ENCODE measurements at places on chromosomes 13 and 19.

DNA sequence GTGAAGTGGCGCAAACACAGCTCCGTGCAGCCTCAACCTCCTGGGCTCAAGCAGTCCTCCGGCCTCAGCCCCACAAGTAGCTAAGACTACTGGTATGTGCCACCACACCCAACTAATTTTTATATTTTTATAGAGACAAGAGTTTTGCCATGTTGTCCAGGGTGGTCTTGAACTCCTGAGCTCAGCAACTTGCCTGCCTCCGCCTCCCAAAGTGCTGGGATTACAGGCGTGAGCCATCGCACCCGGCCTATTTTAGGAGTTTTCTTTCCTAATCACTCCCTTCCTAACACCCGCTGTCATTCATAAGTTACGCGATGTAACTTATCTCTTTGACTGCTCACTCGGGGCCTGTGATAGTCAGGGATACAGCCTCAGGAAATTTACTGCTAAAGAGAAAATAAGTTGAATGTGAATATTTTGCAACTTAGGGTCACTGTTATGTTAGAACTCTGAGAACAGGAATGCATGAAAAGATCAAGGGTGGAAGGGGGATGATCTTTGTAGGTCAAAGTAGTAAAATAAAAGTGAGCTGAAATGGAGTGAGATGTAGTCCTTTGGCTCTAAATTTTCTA is 140.3 kb downstream of the DCT start:
- DNase-seq, result no peak

DNA sequence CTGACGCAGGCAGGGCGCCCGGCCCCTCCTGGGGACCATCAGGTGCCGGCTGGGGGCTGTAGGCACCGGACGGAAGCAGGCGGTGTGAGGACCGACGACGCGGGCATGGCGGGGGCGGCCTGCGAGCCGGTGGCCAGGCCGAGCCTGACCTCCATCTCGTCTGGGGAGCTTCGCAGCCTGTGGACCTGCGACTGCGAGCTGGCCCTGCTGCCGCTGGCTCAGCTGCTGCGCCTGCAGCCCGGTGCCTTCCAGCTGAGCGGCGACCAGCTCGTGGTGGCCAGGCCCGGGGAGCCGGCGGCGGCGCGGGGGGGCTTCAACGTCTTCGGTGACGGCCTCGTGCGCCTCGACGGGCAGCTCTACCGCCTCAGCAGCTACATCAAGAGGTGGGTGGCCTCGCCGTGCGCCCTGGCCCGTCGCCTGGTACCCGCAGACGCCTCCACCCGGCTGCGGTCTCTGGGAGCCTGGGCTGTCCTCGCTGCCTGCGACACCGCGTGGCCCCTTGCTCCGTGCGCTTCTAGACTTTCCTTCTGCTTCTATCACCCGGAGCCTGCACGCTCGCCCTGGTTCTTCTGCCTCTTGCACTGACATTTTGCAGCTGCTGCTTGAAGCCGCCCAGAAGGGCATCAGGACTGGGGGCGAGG is 460 bp downstream of the MEDAG start:
- no peak for DNase-seq

- peak; percentile 49 for DNase-seq
These were observed 14.5 kb upstream of the MPHOSPH8 start for GRCh38 chr13:19618977-19619376.

- no peak for DNase-seq
These were observed 226.2 kb downstream of the KCNRG start for GRCh38 chr13:50241479-50241878.

DNA sequence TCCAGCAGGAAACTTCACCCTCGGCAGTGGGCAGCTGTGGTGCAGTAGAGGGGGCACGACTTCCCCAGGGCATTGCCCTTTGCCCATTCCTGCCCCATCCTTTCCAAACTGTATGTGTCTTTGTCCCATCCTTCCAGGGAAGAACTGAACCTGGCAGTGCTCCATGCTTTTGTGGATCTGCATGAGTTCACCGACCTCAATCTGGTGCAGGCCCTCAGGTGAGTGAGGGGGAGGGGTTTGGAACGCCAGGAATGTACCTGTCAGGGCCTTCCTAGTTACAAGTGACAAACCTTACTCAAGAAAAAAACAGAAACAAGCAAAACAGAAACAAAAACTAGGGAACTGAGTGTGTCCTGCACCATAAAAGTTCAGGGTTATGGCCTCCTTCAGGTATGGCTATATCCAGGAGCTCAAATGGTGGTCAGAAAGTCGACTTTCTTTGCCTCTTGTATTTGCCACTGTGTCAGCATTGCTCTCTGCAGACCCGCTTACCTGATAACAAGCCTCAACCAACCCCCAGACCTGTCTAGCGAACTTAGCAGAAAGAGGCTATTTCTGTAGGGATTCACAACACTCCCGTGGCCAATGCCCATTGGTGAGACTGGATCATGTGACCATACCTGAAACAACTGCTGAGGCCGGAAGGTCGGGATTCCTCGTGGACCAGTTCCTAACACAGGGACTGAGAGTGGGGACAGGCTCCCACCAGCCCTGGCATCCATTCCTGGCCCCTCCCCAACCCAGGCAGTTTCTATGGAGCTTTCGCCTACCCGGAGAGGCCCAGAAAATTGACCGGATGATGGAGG is 4.2 kb downstream of the CYTH2 start:
- DNase-seq, result no peak

DNA sequence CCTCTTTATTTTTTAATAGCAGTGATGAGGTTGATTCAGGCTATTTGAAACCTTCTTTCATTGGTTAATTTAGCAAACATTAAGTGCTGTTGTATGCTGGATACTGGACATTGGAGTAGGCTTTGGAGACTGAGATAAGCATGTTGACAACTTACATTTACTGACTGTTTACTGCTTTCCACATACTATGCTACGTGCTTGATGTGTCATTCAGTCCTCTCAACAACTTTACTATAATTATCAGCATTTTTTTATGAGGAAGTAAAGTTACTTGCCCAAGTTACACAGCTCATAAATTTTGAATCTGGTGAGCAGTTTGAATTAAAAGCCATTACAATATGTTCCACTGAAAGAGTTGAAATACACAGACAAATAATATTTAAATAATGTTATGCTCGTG is 83.8 kb downstream of the GJA3 start:
- no peak for DNase-seq

DNA sequence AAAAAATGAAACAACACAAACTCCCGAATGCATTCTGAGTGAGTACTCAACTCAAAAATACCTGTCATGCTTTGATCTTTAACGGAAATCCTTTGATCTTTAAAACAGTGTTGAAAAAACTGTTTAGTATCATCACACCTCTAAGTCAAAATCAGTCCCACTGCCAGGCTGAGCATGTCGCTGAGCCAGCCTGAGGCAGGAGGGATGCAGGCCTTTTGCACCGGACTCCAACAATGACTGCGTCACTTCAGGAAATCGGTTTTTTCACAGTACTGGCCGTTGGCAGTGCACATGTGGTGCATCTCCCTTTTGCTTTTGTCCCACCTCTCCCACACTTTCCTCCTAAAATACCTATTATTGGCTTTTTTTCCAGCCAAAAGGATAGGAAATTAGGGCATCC is 78.2 kb downstream of the SHISA2 start:
- no peak for DNase-seq

DNA sequence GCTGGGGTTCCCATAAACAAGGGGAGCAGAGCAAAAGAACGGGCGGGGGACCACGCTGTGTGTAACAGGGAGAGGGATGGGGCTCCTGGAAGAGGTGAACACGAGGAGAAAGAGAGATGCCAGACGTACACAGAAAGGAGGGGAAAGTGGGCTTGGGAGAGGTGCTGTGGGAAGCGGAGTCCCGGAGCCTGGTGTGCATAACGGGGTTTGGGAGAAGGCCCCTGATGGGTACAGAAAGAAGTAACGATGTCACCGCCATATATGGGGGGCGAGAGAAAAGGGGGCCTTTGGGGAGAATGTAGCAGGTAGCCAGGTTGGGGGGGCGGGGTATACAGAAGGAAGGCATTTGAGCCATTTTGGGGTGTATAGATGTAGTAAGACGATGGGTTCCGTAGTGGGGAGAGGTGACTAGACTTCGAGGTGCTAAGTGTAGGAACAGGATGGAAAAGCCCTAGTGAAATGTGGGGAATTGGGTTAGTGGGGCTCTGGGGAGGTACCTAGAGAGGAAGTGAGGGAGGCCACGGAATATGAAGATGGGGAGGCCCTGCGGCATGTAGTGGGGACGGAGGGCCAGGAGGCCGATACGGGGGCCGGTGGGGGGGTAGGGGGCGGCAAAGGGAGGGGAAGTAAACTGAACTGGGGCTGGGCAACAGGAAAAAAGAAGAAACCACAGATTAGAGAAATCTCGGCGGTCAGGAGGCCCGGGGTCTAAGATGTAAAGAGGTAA is 787 bp downstream of the ZNF580 start:
- peak; percentile 42 for DNase-seq

GRCh38 chr13:20398459-20398858 is 127.2 kb downstream of the CRYL1 start:
- no peak for DNase-seq

GRCh38 chr19:15251749-15252397 is 19.6 kb upstream of the EPHX3 start:
- no peak for DNase-seq

GRCh38 chr13:28716511-28716910 is 2.3 kb downstream of the SLC46A3 start:
- no peak for DNase-seq

DNA sequence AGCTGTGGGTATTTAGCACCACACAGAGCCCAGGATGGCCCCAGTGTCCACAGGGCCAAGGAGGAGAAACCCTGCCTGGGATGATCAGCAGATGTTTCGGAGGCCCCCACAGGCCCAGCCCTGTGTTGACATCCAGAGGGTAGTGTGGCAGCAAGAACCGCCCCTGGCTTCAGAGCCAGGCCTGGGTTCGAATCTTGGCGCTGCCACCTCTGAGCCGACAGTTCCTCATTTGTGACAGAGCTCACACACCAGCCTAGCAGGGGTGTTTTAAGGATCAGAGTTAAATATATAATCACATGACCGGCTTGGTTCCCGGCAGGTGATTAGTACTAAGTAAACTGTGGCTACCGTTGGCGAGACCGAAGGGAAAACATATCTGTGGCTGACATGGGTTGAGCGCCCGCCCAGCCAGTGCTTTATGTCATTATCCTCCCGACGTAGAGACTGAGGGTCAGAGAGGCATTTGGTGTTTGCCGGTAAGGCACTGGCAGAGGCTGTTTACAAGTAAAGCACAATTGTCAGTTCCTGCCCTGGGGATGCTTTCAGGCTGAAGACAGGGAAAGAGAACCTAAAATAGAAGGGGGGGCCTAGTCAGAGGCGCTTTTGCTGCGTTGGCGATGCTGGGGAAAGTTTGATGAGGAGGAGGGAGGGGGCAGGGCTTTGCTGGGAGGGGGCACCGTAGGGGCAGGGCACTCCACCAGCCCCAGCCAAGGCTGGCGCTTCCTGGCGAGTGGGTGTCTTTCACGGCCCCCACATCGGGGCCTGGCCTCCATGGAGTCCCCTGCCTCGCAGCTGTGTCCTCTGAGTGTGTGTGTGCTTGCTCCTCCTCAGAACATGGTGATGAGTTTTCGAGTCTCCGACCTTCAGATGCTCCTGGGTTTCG is 4.8 kb downstream of the PIAS4 start:
- no peak for DNase-seq

GRCh38 chr19:12711187-12711586 is 12.5 kb downstream of the TNPO2 start:
- no peak for DNase-seq

- no peak for DNase-seq
These were observed 15.9 kb downstream of the KL start for GRCh38 chr13:33032037-33032625.

DNA sequence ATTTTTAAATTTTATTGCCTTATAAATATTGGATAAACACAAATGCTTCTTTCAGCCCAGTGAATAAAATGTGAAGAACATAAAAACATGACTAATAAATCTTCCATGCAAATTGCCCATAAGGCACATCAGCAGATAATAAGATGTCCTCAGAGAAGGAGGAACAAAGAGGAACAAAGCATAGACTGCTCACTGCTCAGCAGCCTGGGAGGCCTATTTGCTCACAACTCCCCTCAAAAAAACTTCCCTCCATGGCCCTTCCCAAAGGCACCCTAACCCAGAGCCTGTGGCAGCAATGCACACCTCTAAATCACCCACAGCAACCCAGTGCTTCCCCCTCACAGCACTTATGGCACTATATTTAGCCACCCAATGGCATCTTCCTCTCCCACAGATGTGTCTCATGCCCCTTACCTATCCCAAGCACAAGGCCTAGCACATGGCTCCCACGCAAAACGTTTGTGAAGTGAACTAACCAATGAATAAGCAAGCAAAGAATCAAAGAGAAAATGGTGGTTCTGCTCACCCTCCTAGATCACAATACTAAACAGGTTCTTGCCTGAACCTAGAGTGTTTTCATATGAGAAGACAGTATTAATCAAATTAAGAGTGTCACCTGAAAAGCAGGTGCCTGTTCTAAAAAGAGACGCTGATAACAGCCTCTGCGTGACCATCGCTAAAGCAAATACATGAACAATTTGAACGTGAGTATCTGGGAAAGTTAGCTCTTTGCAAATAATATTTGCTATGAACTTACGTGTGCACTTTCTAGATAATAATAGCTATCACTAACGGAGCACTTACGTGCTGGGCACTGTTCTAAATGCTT is 96.9 kb downstream of the TBC1D4 start:
- DNase-seq, result no peak

GRCh38 chr13:44197791-44198770 is 175.5 kb upstream of the SERP2 start:
- DNase-seq, result peak; percentile 23

GRCh38 chr19:36182612-36183244 is 30.5 kb upstream of the COX7A1 start:
- no peak for DNase-seq

DNA sequence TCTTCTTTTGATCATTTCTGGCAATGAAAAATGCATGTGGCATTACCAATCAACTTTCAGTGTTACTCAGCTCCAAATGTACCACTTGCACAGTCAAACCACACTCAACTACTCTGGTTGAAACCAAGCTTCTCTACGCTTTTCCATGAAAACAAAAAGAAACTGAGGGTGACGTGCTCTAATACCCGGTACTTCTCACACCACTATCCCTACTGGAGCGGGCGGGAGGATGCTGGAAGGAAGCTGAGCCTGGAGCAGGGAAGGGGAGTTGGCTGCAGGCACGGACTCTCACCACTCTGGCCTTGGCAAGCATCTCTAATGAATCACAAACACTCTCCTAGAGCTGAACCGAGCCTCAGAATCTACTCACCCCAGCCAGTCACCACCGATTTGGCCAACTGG is 48.2 kb downstream of the STK24 start:
- no peak for DNase-seq

DNA sequence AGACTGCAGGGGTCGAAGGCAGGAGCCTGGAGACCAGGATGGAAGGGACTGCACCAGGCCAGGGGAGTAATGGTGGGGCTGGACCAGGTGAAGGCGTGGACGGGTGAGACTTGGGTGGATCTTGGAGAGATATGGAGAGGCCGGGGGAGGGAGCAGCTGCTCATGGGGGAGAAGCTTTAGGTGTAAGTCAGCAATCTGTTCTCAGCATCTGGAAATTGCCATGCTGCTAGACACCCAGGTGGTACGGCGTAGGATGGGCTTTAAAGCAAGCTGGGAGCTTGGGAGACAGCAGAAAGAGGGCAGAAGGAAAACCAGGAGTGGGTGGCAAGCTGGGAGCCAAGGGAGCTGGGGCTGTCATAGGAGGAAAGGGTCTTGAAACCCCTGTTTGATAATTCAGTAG is 3.0 kb downstream of the CERS4 start:
- DNase-seq, result no peak

Data from GM10248 (cell line).